Transverse colon (tissue), 4 donors: ENCODE measurements at places on chromosomes 6 and 20. TPM values are rescaled to one million over a fixed set of nuclear protein-coding genes. Genes with fewer than 3 reads are reported as not detected.

DNA sequence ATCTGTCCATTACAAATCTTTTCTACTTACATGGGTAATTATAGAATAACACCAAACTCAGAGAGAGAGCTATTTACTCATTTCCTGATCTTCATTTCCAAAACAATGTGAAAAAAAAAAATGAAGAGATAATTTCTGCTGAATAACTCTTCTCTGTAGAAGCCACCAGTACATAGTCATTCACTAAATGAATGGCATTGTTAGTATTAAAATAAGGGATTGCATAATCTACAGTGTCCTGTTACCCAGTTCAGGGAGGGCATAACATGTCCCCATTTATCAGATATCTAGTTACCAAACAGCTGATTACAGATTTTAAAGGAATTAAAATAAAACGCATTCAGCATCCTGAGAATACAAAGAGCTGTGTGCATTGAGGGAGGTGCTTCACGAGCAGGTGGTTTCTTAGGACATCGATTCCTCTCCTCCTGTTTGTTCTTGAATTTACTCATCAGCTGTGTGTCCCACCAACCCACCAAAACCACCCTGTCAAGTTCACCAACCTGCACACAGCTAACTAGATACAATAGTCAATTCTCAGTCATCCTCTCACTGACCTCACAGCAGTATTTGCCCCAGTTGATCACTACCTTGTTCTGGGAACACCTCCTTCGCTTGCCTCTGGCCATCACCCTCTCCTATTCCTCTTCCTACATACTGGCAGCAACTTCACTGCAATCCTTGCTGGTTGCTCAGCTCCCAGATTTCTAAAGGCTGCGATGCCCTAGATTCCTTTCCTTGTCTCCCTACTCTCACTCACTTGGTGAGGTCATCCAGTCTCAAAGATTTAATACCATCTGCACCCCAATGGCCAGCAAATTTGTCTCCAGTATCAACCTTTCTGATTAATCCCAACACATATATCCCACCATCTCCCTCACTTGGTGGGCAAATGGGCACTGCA, 18.7 kb downstream of the CNKSR3 start:
- DNase-seq: no peak

DNA sequence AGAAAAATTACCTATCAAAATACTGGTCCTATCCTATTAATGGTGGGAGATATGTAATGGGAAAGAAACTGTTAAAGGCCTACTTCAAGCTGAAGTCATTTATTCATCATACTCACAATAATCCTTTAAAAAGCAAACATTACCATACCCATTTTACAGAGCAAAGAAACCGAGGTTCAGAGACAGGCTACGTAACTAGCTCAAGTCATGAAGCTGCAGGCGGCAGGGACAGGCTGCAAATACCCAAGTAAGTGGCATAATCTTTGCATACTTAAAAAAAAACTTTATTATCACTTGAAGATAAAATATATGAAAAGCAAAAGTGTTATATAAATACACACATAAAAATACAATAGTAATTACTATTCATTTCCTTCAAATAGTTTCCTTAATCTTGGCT, 2.6 kb downstream of the RALGAPA2 start:
- no peak for DNase-seq

DNA sequence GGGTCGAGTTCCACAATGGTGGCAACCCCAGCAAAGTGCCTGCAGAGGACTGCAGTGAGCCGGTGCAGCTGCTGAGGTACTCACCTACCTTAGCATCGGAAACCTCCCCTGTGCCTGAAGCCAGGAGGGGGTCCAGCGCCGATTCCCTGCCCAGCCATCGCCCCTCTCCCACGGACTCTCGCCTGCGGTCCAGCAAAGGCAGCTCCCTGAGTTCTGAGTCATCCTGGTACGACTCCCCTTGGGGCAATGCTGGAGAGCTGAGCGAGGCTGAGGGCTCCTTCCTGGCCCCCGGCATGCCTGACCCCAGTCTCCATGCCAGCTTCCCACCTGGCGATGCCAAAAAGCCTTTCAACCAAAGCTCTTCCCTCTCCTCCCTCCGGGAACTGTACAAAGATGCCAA, 134.1 kb upstream of the CLDN20 start:
- DNase-seq: no peak

DNA sequence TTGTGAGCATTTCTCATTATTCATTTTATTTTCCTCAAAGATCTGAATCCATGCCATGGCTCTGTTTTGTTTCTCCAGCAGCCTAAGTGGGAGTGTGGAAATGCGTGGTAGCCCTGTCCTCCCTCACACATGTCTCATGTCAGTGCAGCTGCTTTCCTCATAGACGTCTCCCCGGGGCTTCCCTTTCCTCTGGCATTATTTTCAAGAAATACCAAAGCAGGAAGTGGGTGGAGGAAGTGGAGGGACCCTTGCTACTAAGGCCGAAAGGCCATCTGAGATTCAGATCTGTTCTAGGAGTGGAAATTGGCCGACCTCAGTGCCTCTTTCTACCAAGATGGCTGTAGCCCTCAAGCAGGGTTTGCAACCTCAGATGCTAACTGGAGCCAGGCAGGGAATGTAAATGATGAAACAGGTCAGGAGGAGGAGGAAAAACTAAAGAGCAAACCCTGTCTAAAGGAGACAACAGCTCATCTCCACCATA, 420.9 kb upstream of the PLCB4 start:
- DNase-seq: peak; percentile 7

DNA sequence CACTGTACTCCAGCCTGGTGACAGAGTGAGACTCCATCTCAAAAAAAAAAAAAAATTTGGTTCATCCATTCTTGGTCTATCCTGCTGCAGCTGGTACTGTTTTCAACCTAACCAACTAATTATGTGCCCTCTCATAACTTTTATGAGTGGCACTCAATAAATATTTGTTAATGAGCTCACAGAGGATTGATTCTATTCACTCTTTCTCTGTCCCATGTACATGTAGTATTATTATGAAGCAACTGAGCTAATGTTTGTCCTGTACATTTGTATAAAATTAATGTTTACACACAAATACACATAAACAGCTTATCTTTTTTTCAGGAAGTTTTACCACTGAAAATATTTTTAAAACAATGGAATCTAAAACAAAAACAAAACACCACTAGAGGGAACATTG, 10.1 kb downstream of the RIPOR2 start:
- no peak for DNase-seq

GRCh38 chr20:36642136-36642535, 3.9 kb downstream of the SLA2 start:
- DNase-seq: no peak

GRCh38 chr6:2471472-2471871, 226.1 kb upstream of the GMDS start:
- DNase-seq: no peak

GRCh38 chr6:37155394-37156312, 14.3 kb upstream of the PIM1 start:
- peak; percentile 78 for DNase-seq

DNA sequence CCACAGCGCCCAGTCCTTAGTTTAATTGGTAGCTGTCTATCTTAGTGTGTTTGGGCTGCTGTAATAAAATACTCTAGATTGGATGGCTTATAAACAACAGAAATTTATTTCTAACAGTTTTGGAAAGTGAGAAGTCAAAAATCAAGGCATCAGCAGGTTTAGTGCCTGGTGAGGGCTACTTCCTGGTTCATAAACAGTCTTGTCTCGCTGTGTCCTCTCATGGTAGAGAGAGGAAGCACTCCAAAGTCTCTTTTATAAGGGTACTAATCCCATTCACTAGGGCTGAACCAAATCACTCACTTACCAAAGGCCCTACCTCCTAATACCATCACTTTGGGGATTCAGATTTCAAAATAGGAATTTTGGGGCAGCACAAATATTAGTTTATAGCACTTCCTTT, 336.9 kb upstream of the RSPO3 start:
- no peak for DNase-seq

- DNase-seq: peak; percentile 41
Measured at GRCh38 chr6:21593927-21594415, 420 bp downstream of the SOX4 start.

GRCh38 chr6:31359581-31359980, 2.6 kb upstream of the HLA-B start:
- DNase-seq: no peak

DNA sequence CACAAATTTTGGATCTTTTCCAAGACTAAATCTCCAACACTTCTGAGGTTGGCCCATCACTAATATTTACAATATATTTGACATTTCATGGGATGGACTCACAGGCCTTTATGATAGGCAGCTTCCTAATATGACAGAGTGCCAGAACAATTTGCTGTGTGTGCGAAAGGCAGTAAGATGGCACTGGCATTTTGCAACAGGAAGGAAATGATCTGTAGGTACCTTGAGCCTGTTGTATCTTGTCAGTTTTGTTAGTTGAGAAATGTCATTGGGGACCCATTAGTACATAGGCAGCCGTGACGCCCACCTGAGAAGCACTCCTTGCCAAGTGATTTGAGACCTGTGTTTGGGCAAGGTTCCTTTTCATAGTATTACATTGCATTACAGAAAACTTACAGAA, 153.4 kb upstream of the HEY2 start:
- no peak for DNase-seq

GRCh38 chr6:130161683-130162404, 60.9 kb downstream of the SAMD3 start:
- DNase-seq: no peak

GRCh38 chr6:116267836-116268588, 11.7 kb downstream of the TSPYL1 start:
- no peak for DNase-seq

GRCh38 chr6:134698228-134698627, 251.7 kb downstream of the ALDH8A1 start:
- DNase-seq: no peak

GRCh38 chr6:151004383-151005024, 139.0 kb downstream of the MTHFD1L start:
- DNase-seq: no peak

DNA sequence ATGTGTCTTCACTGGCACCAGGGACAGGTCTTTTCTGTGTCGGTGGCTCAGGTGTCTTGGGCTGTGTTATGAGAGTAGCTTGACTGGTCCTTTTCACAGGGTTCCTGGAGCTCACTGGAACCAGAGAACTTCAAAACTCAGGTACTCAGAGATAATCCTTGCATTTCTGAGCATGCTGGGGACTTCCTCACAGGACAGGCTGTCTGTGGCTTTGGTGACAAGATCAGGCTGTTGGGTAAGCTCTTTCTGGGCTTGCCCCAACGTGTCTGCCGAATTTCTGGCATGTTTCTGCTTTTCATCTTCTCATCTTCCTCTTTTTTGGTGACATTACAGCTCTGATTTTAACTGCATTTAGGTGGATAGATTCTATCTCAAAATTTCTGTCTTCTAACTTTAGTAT, 270.0 kb downstream of the CDH26 start:
- no peak for DNase-seq

DNA sequence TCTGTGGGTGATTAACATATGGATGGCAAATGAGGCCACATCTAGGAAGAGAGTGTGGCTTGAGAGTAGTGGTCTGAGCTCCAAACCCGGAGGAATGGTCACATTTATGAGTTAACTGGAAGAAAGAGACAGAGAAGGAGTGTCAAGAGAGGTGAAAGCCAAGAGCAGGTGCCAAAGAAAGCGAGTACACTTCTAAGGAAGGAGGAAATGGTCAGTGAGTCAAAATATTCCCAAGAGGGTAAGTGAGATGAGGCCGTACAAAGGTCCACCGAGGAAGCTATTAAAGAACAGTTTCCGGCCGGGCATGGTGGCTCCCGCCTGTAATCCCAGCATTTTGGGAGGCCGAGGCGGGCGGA, 104.5 kb upstream of the RNF24 start:
- DNase-seq: no peak

- no peak for DNase-seq
Measured at GRCh38 chr6:63517221-63517620, 55.1 kb upstream of the LOC128125822 start.

GRCh38 chr20:54350415-54350814, 125.0 kb upstream of the DOK5 start:
- DNase-seq: no peak

GRCh38 chr20:62780204-62780603, 16.1 kb upstream of the MRGBP start:
- no peak for DNase-seq

DNA sequence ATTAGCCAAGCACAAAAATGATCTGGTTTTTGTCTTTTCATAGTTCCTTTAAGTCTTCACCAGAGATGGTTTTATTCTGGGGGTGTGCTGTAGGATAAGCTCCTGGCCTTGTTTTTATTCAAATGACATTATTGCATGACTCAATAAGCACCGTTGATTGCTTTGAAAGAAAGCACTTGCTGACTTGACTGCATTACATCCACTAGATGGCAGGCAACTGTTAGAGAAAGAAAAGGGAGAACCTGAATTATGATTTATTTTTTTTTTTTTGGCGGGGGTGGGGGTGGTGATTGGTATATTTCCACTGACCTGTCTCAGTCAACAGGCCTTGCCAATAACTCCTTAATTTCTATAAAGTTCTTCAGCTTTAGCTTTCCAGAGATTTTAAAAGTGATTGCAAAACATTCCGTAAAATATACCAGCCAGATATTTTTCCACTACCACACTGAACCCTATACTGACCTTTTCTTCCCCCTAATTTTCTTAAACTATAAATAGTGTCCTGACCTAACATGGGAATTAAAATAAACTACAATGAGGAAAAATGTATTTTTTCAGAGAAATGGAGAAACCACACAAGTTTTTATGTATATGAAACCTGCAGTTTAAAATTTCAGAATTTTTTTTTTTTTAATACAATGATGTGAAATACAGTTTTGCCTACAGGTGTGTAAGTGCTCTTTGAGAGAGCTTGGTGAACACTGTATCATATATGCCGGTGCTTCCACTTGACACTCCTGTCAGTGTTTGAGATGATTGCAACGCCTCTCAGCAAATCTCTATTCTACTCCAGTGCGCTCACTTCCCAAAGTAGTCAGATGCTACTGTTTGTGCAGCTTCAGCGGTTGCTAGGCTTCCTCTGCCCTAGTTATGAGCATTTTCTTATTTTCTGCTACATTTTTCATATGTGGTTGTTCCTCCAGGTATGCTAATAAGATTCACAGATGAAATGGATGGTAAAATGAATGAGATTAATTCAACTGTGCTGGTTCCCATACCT, 274.3 kb downstream of the CD109 start:
- no peak for DNase-seq

DNA sequence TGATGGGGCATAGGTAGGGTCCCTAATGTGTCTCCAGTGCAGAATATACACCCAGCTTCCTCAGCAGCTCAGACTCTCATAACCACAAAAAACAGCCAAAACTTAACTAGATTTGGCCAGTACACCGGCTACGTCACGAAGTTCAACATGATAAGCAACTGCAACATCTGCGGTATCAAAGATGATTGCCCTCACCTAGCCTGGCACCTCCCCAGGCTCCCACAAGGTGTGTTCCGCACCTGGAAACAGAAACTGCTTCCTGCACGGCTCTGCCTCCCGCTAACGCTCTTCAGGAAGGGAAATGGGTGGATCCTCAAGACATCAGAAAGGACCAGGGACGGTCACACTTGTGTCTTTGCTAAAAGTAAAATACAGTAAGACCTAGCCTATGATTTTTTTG, 9.5 kb downstream of the TXNDC5 start:
- peak; percentile 67 for DNase-seq

Gene C4B
- total RNA-seq: 87.5 TPM

Gene CD109
- 7.4 TPM for total RNA-seq

Gene ZC2HC1B
- total RNA-seq: not detected

Gene GRM4
- not detected for total RNA-seq

Gene HDGFL1
- not detected for total RNA-seq

Gene SLC22A3
- total RNA-seq: 4.5 TPM

Gene MYB
- 39.6 TPM for total RNA-seq

Gene OXT
- not detected for total RNA-seq

Gene TCF15
- not detected for total RNA-seq

Gene SASH1
- 16.5 TPM for total RNA-seq

Gene LY6G6C
- not detected for total RNA-seq
